ENCODE measurements at places on chromosomes 12 and 14.
A peak's percentile ranks its signal among the peaks of the same experiment; 100 is the strongest.

DNA sequence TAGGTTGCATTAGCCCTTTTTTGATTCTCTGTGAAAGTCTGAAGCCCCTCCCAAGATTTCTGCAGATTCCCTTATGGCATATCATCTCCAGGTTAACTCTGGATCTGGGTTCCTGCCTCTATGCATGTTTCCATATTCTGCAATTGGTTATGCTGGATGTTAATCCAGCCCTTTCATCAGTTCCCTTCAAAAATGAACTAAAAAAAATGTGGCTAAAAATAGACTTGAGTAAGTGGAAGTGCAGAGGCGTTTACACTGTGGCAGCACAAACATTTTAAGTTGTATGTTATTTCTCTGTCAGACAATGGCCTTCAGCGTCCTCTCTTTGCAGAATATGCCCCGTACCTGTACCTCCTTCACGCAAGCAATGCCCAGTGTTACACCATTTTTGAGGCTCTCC, 11.4 kb downstream of the MGST1 start:
- DNase-seq: no peak

DNA sequence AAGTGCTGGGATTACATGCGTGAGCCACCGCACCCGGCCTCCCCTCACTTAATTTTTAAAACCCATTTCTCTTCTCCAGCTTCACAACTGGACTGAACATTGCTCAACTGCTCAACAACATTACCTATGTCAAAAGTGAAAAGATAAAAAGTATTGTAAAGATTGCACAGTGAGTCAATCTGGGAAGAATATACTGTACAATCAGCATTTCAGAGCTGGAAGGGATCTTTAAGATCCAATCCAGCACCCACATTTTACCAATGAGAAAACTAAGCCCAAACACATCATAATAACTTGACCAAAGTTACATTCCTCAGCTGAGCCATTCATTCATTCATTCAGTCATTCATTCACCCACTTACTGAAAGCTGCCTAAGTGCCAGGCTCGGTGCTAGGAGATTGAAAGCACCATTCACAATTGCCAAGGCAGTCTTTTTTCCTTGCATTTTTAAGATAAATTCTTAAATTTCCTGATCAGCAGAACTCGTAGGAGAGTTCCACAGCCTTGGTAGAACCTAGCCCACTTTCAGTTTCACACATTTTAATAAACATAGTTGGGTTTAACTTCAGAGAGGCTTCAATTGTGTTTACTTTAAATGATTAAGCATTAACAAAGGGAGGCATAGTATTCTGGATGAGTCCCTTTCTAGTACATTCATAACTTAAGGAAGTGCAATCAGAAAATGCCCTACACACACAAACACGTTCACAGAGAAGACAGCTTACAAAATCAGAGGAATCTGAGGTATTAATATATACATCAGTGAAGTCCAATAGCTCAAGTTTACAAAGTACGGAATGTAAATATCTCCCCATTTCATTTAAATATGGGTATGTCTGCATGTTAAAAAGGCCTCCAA, 3.0 kb downstream of the GALNT4 start:
- no peak for DNase-seq

DNA sequence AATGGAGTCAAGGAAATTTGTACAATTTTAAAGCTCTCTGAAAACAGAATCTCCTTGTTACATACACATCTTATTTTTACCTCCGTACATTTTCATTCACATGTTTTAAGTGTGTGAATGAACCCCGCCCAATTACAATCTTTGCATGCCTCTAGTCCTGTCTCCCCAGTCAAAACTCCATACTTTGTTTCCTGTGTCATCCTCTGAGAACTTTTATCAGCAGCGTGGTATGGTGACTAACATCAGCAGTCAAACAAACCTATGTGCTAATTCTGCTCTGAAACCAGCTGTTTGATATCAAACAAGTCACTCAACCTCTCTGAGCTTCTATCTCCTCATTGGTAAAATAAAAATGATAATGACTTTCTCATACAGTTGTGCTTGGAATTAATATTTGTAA, 15.8 kb upstream of the ERGIC2 start:
- no peak for DNase-seq

DNA sequence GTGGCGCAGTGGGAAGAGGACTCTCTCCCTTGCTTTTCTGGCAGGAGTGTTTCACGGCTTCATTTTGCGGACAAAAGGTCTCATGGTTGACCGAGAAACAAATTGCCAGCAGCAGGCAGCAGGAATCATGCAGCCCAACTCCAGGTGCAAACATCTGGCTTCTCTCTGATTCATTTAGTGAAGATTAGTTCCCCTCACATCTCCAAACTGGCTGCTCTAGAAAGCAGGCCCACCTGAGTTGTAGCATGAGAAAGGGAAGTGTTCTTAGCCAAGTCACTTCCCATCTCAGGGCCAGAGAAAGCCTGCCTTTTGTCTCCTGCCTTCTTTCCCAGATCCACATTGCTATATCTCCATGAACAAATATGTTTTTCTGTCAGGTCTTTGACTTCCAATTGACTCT, 120.8 kb upstream of the CCDC196 start:
- DNase-seq: no peak

DNA sequence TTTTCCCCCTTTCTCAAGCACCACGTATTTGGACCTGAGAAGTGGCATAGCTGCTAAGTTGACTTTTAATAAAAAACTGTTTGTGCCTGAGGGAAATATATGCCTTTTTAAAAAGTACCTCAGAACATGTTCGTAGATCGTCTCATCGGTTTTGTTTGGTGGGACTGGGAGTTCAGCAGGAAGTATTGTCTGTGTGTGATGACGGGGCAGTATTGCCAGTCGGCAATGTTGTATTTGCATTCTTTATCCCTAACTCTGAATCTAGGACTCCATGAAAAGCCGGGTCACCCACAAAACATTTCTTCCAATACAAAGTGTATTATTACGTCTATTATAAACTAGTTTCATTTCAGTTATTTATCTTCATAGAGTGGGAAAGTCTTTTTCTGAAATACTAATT, 19.7 kb upstream of the FGD4 start:
- DNase-seq: no peak

GRCh38 chr12:117331691-117332090, 29.7 kb downstream of the NOS1 start:
- no peak for DNase-seq

DNA sequence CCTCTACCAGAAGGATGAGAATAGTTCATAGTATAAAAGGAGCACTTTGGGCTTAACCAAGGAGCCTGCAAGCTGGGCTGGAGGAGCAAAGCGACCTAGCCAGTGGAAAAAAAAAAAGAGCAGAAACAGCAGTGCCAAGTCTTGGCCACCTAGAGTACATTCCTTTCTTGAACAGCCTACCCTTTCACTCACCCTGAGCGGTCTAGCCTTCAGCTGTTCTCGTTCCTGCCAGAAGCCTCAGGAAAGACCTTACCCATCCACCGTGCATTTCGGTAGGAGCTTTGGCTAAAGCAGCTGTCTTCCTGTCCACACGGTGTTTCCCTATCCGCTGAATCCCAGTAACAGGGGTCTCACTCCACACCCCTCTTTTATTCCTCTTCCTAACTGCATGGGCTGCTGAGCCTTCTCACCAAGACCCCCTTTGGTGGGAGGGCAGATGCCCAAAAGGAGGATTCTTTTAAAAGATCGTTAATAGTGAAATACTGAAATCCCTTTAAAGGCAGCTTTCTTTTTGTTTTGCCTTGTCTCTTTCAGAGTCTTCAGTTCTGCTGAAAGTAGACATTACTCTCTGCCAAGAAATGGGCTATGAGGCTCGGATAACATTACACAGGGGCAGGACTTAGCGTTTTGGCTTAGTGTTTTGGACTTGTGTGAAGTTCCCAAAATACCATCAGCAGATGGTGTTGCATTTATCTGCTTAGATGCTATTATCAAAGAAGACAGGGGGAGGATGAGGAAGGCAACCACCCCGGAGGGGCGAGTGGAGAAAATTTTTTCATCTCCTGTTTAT, 88.5 kb upstream of the METAP2 start:
- DNase-seq: peak; percentile 48

DNA sequence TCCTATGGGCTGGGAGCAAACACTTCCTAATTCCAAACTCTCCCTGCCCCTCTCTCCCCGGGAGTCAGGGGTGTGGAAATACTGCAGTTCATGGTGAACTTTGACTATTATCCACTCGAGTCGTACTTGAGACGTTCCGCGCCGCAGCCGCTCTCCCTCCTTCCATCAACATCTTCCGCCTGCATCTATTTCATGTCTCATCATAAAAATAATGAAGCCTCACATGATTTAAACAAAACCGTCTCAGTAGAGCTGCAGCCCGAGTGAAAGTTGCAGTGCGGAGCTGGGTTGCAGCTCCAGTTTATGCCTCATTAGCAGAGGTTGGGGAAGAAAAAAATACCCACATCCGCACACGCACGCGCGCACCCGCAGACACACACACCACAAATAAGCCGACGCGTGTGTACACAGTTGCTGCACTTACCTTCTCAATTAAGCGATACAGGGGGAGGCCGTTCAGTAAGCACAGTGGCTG, 283 bp downstream of the LMO3 start:
- no peak for DNase-seq

- no peak for DNase-seq
Observed at GRCh38 chr12:103798586-103798985, 42.4 kb downstream of the NT5DC3 start.

GRCh38 chr12:124544983-124545382, 22.4 kb downstream of the NCOR2 start:
- DNase-seq: no peak

DNA sequence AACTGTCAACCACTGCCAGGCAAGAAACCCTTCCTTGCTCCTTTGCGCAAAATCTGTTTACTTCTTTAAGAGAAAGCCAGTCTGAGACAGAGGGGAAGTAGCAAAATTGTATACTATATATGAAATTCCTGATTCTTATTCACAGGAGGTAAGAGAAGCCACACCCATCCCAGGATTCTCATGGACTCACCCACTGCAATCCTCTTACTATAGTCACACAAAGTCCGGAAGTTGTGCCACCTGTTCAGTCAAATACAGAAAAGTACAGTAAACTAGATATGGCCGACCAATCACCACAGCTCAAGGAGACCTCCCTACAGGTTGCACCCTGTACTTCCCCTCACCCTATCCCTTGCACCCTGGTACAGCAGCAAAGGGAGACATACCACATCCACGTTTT, 2.9 kb downstream of the PRMT5 start:
- DNase-seq: no peak

- DNase-seq: no peak
Observed at GRCh38 chr12:15276088-15276698, 46.1 kb upstream of the PTPRO start.

DNA sequence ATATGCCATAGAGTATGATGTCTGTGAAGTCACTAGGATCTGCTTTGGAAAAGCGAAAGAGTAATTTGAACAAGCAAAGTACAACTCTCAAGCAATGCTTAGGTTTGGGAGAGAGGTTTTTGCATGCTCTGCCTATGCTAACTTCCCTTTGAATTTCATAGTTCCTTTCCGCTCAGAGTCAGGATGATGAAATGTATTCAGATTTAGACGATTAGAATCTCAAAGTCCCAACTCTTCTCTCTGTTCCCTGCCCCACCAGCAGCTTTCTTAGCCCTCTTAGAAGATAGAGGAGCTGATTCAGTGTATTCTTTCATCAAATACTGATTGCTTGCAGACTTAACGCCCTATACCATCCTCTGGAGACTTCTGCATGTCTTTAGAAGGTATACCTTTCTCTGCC, 11.5 kb downstream of the RAB5B start:
- DNase-seq: no peak

- no peak for DNase-seq
Observed at GRCh38 chr14:93788543-93789227, 400 bp upstream of the PRIMA1 start.

- no peak for DNase-seq
Observed at GRCh38 chr12:101829639-101830366, 956 bp downstream of the GNPTAB start.

DNA sequence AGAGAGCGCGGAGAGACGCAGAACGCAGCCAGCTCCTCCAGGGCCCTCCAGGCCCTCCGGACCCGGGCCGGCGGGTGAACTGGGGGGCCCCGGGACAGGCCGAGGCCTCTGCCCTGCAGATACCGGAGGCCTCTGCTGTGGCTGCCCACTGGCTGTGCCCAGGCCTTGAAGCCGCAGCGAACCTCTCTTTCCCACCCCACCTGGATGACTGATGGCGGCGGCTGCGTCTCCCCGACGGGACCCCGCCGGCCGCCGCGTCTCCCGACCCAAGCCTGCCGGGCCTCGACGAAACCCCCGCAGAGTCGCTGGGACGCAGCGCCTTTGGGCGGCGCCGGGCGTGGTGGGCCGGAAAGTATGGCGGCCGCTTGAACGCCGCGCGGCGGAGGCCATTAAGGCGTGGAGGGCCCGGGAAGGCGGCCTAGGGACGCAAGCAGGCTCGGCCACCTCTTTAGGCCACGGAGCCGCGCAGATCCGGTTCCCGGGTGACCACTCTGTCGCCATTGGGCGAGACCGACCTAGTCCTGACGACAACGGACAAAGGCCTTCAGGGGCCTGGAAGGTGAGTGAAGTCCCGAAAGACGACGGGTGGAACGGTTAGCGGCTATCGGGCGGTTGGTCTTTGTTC, 8.4 kb upstream of the ERGIC2 start:
- DNase-seq: no peak

- no peak for DNase-seq
Observed at GRCh38 chr14:58787592-58787991, 149.8 kb downstream of the DACT1 start.

- no peak for DNase-seq
Observed at GRCh38 chr12:101650346-101651117, 46.9 kb upstream of the CHPT1 start.

DNA sequence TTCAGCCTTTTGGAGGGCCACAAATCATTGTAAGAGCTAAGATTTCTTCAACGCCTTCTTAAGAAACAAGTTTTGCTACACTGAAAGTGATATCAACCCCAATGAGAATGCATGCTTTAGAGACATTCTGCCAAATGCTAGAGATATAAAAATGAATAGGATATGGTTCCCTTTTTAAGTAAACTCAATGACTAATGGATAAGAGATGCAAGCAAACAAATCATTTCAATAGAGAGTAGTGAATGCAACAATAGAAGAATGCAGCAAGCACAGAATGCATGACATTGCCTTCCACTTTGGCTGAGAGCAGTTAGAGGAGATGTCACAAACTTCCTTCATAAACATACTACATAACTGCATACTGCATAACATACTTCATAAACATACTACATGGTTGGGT, 116.4 kb downstream of the PDZRN4 start:
- no peak for DNase-seq

- no peak for DNase-seq
Observed at GRCh38 chr14:23707415-23707814, 71.3 kb downstream of the DHRS2 start.

All from astrocyte of the cerebellum (primary cell).